ENCODE measurements at places on chromosomes 5 and 9. TPM values are rescaled to one million over a fixed set of nuclear protein-coding genes. Genes with fewer than 3 reads are reported as not detected.

Gene PDLIM4
- 7.6 TPM for total RNA-seq

DNA sequence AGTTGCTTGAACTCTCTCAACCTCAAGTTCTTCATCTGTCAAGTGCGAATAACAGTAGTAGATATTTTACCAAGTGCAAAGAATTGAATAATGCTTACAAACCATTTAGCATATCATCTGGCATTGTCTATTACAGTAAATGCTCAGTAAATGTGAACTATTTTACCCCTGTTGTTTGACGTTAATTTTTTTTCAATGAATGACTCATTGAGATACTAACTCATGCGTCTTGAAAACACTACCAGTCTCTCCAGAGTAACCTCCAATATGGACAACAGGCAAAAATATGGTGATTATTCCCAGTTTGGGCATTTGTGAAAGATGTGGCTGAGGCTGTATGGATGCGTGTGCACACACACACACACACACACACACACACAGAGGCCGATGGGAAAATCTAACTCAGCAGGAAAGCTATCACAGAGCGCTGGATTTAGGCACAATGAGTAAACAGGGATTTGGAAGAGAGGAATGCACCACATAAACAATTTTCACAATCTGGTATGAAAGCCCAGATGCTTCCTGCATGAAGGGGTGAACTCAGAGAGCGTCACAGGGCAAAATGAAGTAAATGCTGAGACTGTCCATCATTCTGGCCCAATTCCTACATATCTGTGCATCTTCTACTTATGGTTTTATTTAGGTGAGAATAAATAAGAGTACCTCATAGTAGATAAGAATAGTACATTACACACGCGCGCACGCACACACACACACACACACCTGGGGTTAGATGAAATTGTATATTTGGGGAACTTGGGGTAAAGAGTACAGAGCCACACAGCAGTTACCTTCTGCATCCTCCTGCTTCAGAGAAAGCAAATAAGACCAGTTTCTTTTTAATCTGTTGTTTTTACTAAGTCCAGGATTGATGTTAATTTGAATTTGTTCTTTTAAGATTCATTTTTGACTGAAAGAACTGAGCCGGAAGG lies 128.7 kb downstream of the PALM2AKAP2 start:
- H3K27me3 ChIP-seq: no peaks in the 10 kb centered on the region
- no peak overlapping the region for H3K27ac ChIP-seq
- no peaks in the 10 kb centered on the region for H3K36me3 ChIP-seq

GRCh38 chr5:68843624-68844364 lies 250.0 kb upstream of the SLC30A5 start:
- H3K4me3 ChIP-seq: no peak overlapping the region
- H3K4me1 ChIP-seq: peaks cover 3% of the 10 kb centered on the region
- DNase-seq: no peak
- H3K27me3 ChIP-seq: no peaks in the 10 kb centered on the region
- H3K36me3 ChIP-seq: no peaks in the 10 kb centered on the region
- no peak overlapping the region for H3K27ac ChIP-seq

GRCh38 chr9:110140276-110140675 lies 67.7 kb downstream of the C9orf152 start:
- H3K4me3 ChIP-seq: no peak overlapping the region
- peaks cover 40% of the 10 kb centered on the region for H3K36me3 ChIP-seq
- H3K27ac ChIP-seq: no peak overlapping the region
- no peak for DNase-seq
- H3K27me3 ChIP-seq: no peaks in the 10 kb centered on the region

Gene WDR5
- 74.0 TPM for total RNA-seq

DNA sequence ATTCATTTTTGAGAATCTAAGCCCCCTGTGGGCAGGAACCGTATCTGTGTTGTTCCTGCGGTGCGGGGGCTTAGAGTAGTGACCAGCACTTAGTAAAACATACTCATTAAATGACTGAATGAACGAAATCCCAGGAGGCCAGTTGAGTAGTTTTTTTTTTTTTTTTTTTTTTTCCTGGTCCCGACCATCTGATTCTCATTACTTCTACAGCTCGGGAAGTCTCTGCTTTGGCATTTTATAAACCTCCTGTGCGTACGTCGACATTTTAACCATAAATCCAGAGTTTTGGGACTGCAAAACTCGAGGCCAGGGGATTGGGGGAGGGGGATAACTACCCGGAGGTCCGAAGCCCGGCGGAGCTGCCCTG lies 31.5 kb upstream of the SPRY4 start:
- H3K27ac ChIP-seq: peak overlapping the region; percentile 11
- H3K4me1 ChIP-seq: peaks cover 15% of the 10 kb centered on the region
- no peak for DNase-seq
- no peaks in the 10 kb centered on the region for H3K36me3 ChIP-seq

GRCh38 chr5:378976-379742 lies 57.6 kb downstream of the AHRR start:
- DNase-seq: peak; percentile 19
- H3K27me3 ChIP-seq: peaks cover 2% of the 10 kb centered on the region
- H3K4me3 ChIP-seq: no peak overlapping the region
- H3K36me3 ChIP-seq: no peaks in the 10 kb centered on the region
- no peaks in the 10 kb centered on the region for H3K4me1 ChIP-seq

DNA sequence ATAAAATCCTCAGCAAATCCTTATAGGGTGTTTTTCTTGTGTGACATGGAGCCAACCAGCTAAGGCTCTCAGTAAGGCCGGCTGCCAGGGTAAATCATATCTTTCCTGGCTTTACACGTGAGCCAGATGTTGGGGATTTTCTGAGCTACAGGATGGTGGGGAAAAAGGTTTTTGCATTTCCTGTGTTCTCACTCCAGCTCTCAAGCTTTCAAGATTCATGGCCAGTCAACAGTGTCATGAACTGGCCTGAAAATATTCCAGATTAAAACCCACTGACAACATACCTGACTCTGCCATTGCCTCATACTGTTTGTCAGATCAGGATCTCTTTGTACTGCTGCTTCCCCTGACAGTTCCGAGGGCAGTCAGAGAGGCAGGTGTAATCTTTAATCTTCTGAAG lies 306.9 kb downstream of the GLIS3 start:
- no peak overlapping the region for H3K27ac ChIP-seq
- no peaks in the 10 kb centered on the region for H3K27me3 ChIP-seq
- no peak overlapping the region for H3K4me3 ChIP-seq
- H3K36me3 ChIP-seq: peaks cover 10% of the 10 kb centered on the region
- DNase-seq: no peak

DNA sequence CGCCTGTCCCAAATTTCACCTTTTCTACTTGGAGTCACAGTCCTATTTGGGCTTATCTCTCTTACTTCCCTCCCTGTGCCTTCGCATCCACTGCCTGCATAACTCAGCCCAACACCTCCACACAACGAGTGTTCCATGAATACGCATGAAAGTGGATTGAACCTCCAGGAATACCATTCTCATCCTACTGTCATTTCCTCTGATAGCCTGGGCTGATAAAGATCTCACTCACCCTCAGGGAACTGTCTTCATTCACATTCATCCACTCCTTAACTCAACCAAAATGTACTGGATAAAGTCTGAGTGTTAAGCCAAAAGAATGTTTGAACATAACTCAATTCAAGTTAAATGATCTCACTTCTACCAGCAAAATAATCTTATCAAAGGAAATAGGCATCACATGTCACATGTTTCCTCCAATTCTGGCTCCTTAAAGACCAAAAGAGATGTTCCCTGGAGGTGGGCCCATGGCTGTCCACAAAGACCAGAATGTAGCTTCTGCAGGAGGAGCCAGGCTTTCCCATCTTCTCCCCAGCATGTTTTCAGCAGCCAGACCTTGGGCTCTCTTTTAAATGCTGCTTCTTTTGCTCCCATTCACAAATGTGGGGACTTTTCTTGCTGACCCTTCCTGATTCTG lies 28.4 kb upstream of the TRIO start:
- H3K36me3 ChIP-seq: no peaks in the 10 kb centered on the region
- H3K4me1 ChIP-seq: peaks cover 14% of the 10 kb centered on the region
- H3K27ac ChIP-seq: no peak overlapping the region
- H3K4me3 ChIP-seq: no peak overlapping the region

DNA sequence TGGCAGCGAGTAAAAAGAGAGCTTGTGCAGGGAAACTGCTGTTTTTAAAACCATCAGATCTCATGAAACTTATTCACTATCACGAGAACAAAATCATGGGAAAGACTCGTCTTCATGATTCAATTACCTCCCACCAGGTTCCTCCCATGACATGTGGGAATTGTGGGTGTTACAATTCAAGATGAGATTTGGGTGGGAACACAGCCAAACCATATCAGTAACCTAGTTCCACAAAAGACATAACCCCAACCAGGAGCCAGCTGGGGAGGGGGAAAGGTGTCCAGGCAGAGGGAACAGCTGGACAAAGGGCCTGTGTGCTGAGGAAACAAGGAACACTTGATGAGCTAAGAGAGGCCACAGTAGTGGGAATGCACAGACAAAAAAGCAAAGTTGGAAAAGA lies 71.1 kb downstream of the BASP1 start:
- no peak overlapping the region for H3K27ac ChIP-seq
- DNase-seq: no peak
- H3K36me3 ChIP-seq: peaks cover 2% of the 10 kb centered on the region
- no peaks in the 10 kb centered on the region for H3K27me3 ChIP-seq

Gene TXNDC8
- total RNA-seq: not detected

- H3K27ac ChIP-seq: no peak overlapping the region
- H3K4me1 ChIP-seq: no peaks in the 10 kb centered on the region
- DNase-seq: no peak
- H3K36me3 ChIP-seq: 0 out of 3 replicates have a peak, but pooled peaks cover 2% of the 10 kb centered on the region
- no peaks in the 10 kb centered on the region for H3K27me3 ChIP-seq
Observed at GRCh38 chr5:9037048-9037447, 508.8 kb downstream of the SEMA5A start.

GRCh38 chr5:68749631-68750030 lies 344.2 kb upstream of the SLC30A5 start:
- H3K27me3 ChIP-seq: no peaks in the 10 kb centered on the region
- no peaks in the 10 kb centered on the region for H3K36me3 ChIP-seq
- no peak for DNase-seq

Gene SPINK4
- total RNA-seq: not detected

DNA sequence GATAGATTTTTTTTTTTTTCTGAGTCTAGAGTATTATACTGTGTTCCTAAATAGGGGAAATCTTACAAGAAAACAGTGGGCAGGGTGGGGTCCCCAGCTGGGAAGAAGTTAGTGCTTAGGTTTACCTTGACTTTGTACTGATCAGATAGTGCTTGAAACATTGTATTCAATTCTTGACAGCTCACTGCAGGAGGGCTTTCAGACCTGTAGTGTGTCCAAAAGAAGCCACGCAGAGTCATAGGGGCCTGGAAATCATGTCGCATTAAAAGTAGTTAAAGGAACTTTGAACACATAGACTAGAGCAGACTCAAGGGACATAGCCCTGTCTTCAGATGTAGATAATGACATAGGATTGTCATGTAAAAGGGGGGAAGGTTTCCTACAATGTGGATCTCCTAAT lies 215.4 kb upstream of the NR4A3 start:
- H3K36me3 ChIP-seq: no peaks in the 10 kb centered on the region
- H3K4me3 ChIP-seq: no peak overlapping the region
- peaks cover 14% of the 10 kb centered on the region for H3K4me1 ChIP-seq
- H3K27ac ChIP-seq: no peak overlapping the region
- H3K27me3 ChIP-seq: no peaks in the 10 kb centered on the region
- DNase-seq: no peak

All from H9 (cell line).